ENCODE measurements at places on chromosomes 12 and 14.

GRCh38 chr14:71011479-71011878 is 104.2 kb downstream of the PCNX1 start:
- DNase-seq = no peak

DNA sequence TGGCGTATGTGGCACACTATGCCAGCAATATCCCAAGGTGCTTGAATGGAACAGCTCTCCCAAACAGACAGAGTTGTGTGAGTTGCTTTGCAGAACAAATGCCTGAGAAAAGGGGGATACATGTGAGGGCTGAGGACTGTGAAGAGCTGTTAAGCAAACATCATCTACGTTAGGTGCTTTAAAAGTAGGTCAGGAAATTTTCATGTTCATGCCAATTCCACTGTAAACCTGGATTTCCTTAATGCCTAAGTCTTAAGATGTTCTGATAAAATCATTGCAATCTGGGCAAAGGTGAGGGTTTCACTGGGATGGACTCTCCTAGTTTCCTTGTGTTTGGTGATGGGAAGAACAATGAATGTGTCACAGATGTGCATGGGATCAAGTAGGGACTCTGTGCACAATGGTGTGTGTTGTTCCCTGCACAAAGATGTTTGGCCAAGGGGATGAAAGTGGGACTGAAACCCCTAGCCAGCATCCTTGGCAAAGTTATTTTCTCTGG is 227.9 kb downstream of the KTN1 start:
- DNase-seq = no peak

- DNase-seq = no peak
Measured at GRCh38 chr14:24086193-24086955, 7.7 kb upstream of the PCK2 start.

- peak; percentile 48 for DNase-seq
Measured at GRCh38 chr14:45361727-45362126, 108.7 kb upstream of the MIS18BP1 start.

GRCh38 chr14:49621114-49621881 is 699 bp downstream of the MGAT2 start:
- no peak for DNase-seq

DNA sequence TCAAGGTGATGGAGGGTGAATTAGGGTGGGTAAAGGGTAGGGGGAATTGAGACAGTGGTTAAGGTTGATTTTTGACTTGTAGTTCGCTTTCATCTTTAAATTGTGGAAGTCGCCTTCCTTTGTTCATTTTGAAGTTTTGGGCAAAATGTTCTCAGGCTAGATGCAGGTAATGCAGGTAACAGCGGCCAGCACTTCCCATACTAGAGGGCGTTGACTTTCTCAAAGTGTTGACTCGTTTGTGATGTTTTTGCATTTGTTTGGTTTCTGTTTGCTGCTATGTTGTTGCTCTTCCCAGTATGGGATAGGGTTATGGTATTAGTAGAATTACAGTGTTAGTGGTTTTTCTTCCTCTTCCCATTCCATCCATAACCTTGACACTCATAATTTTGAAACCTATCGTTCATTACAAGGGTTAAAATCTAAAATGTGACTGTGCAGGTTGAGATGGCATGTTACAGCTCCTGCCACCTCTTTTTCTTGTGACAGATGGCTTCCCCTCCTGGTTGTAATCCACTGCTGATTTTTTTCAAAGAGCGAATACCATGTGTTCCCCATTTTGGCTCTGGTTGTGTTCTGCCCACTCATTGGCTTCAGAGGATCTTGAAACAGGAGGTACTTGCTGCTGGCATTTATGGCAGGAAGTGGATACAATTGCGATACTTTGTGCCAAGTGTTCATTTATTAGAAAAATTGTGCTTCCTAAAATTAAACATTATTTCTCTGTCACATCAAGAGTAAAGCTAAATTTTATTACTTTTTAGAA is 57.1 kb downstream of the ERC1 start:
- no peak for DNase-seq

DNA sequence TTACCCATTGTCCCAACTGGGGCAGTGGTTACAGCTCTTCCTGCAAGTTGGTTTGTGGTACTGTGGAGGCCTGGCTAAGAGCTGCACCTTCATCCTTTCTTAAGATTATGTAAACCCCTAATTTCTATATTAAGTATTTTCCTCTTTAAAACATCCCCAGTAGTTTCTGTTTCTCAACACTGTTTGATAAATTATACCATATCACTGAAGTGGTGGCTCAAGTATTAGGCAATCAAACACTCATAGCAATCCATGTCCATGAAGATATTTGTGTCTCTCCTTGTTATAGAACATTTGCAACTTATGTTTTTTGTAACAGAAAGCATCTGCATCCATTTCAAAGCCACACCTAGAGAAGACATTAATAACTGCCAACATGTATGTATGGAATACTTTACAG is 31.8 kb downstream of the ATXN3 start:
- no peak for DNase-seq

GRCh38 chr14:100060760-100061159 is 4.5 kb upstream of the EVL start:
- DNase-seq = no peak

- no peak for DNase-seq
Measured at GRCh38 chr12:42766754-42767153, 177.2 kb upstream of the PRICKLE1 start.

DNA sequence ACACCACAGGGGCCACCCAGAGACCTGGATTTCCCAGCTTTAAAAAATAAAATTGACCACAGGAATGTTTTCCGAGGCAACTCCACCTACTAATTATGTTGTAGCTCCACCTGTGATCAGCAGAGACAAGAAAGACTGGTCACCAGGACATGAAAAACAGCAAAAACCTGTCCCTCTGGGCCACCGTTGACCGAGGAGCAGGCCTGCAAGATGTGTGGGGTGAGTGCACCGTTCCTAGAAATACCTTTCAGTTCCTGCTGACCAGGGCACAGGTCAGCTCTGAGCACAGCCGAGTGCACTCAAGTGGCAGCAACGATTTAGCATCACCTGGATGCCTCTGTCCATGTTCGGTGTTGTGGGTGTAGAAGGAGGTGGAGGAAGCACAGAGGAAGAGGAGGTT is 16.9 kb downstream of the FZD10 start:
- no peak for DNase-seq

- no peak for DNase-seq
Measured at GRCh38 chr12:122730215-122731014, at the start of gene HCAR1. HCAR1 (minus strand) TSS chr12:122730844; CDS start chr12:122730339, 505 bp downstream.

- no peak for DNase-seq
Measured at GRCh38 chr12:81991868-81992267, 232.7 kb upstream of the PPFIA2 start.

- no peak for DNase-seq
Measured at GRCh38 chr12:131852551-131853299, 24.5 kb downstream of the MMP17 start.

- no peak for DNase-seq
Measured at GRCh38 chr12:64714551-64714968, 44.6 kb downstream of the GNS start.

GRCh38 chr12:92337128-92337527 is 191.5 kb upstream of the BTG1 start:
- DNase-seq = no peak

GRCh38 chr14:106883218-106883692 is 1356.9 kb downstream of the TMEM121 start:
- DNase-seq = no peak

DNA sequence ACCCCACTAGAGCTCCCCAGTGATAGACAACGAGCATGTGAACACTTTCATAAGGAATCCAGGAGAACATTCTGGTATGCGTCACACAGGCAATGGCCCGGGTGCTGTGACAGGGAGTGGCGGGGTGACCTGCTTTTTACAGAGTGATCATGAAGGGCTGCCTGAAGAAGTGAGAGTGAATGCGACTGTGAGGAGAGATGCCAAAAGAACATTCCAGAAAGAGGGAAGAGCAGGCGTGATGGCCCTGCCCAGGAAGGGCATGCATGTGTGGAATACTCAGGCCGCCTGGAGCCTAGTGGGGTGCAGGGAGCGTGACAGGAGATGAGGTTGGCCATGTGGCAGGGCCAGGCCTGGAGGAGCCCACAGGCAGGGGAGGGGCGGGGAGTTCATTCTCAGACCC is 53.8 kb downstream of the FZD10 start:
- DNase-seq = no peak

GRCh38 chr14:92425101-92425500 is 88.5 kb upstream of the RIN3 start:
- DNase-seq = peak; percentile 71

DNA sequence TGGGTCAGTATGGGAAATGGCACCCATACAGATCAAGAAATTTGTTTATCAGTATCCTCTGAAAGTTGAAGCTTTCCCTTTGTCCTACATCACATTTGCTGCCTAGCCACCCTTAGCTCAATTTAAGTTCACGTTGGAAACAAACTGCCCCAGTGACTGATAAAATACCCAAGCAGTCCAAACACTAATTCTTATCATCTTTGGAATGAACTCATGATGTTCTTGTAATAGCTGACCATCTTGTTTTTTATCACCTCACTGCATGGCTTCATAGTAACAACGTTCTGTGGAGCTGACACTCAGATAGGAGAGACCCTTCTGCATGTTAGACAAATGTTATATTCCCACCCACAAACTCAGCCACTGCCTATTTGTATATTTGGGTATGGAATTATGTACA is 93.4 kb downstream of the GPR135 start:
- no peak for DNase-seq

GRCh38 chr12:3622021-3622821 is 130.7 kb downstream of the CRACR2A start:
- DNase-seq = peak; percentile 12

GRCh38 chr12:109927622-109928021 is 27.5 kb downstream of the TCHP start:
- peak; percentile 60 for DNase-seq

DNA sequence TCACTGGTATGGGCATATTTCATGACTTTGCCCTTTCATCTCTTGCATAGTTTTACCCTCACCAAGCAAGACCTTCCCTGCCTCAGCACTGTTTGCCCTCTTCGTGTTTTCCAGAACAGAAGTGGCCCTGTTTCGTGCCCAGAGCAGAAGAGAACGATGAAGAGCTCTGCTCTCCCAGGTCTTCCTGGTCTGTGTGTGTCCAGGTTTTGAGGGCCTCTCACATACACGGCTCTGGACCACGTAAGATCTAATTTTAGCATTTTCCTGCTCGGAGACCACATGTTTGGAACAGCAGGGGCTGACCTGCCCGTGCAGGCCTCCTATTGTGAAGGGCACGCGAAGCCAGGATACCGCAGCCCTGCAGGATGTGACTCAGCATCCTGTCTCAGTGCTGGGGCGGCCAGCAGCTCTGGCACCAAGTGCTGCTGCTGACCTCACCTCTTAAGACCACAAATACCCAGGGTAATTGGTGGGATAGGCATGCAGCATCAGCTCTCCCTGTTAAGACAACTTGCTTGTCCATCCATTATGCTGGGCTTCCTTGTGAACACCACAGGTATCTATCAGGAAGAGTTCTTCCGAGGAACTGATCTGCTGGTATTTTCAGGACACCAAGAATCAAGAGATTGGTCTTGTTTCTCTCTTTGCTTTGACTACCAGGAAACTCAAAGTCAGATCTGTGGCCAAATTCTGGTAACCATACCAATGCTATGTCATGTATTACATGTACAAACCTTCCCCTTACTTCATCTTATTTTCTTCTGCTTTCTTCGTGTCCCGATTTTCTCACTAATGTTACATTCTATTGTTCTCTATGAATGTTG is 19.0 kb downstream of the SSH1 start:
- DNase-seq = peak; percentile 99

DNA sequence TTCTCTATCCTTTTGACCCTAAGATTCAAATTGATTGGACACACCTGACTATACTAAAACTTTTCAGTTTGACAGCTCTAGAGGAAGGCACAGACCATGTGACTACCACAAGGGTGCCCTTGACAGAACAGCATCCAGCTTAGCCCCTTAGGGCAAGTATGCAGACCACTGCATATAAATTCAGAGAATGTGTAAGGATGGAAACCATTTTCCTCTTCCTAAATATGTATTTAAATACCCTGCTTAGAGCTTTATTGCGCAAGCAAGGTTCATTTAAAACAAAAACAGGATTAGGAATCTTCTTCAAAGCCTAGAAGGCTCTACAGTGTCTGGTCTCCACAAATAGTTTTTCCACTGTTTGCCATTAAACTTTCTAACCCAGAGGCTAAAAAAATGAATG is 202.8 kb downstream of the MED13L start:
- no peak for DNase-seq

- DNase-seq = no peak
Measured at GRCh38 chr12:102118874-102119273, 1.0 kb downstream of the NUP37 start.

DNA sequence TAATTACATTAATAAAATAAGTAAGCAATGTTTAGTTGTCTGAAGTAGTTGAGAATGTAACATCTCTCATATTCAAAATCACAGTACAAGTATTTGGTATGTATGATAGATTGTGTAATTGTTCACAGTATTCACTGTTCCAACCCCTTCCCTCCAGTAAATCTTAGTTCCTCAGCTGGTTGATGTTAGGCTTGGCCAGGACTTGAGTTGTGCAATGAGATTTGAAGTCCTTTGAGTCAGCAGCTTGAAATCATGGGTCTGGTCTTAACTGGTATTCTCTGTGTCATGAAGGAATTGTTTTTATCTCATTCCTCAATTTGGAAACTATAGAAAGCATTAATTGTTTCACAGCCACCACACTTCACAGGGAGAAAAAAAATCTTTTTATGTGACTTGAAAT is 477.1 kb downstream of the FSCB start:
- peak; percentile 63 for DNase-seq

DNA sequence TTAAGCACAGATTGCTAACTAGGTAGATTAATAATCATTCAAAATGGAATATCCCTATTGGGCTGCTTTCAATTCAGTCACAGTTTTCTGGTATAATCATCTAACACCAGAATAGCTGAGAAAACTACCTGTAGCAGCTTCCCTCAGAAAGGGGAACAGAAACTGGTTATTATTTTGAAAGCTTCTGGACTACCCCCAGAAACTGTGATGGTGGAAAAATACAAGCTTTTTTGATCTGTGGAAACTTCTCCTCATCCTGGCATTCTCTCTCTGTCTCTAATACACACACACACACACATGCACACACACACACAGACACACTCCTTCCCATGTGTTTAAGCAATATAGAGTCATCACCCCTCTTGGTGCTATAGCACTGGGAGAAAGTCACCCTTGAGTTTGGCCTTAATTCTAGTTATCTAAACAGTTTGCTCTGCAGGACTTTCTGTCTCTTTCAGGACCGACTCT is 251.5 kb upstream of the LMO3 start:
- no peak for DNase-seq

DNA sequence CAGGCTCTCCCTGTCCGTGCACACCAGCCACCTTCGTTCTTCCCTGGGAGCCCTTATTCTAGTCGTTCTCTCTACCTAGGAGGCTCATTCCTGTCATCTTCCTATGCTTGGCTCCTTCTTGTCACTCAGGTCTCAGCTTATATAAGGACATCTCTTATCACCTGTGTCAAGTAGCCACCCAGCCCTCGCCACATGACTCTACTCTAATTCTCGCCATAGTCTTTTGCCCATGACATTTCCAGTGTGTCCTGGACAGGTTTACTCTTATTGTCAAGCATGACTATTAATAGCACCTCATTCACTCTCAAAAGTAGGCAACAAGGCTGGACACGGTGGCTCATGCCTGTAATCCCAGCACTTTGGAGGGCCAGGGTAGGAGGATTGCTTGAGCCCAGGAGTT is 175.7 kb upstream of the NUDT4 start:
- no peak for DNase-seq
